Stimulated activated CD4-positive, alpha-beta T cell treated with anti-CD3 and anti-CD28 coated beads, TNF-alpha, amount 100 ng/mL, for 24 hours (primary cell): ENCODE measurements at places on chromosomes 2 and 18.

DNA sequence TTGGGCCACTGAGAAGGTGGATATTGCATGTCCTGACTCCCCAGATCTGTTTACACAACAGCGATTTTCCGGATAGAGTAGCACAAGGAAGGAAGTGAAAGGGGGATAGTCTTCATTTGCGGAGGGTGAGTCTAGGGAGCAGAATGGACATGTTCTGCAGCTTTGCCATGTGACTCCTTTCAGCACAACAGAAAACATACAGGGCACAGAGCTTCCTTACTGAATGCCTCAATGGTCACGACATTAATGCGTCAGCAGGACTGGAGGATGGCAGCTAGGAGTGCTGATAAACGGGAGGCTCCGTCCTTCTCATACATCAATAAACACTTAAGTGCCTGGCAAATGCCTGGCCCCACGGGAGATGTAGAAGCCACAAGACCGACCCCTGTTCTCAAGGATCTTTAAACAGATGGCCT is 163.0 kb downstream of the FAM210A start:
- DNase-seq: no peak

DNA sequence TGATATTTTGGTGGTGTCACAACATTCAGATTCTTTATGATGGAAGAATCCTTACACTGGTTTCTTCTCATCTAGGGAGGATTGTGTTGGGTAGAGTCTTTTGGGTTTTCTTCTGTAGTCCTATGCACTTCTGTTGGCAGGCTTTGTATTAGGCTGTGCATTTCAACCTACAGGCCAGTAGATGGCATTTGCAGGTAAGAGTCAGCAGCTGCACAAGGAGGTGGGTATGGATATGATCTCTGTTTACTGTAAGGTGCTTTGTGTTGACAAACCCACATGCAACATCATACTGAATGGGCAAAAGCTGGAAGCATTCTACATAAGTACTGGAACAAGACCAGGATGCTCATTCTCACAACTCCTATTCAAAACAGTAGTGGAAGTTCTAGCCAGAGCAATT is 656.8 kb downstream of the METTL4 start:
- DNase-seq: no peak

DNA sequence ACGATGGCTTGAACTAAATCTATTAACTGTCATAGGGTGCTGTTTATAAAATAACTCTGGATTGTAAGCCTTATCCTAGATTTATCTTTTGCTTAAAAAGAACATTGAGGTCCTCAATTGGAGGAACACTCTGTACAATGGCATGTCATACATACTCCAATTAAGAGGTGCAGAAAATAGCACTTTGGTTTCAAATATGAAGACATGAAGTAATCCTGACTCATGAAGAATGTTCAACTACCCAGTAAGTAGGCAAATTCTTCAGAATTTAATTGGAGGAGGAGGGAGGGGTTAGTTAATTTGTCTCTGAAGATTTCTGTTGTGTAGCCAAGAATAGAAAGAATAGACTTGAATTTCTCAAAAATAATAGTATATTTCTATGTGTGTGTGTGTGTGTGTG is 36.1 kb downstream of the DCC start:
- DNase-seq: no peak

GRCh38 chr2:218711550-218711929 is 905 bp downstream of the TTLL4 start:
- no peak for DNase-seq

DNA sequence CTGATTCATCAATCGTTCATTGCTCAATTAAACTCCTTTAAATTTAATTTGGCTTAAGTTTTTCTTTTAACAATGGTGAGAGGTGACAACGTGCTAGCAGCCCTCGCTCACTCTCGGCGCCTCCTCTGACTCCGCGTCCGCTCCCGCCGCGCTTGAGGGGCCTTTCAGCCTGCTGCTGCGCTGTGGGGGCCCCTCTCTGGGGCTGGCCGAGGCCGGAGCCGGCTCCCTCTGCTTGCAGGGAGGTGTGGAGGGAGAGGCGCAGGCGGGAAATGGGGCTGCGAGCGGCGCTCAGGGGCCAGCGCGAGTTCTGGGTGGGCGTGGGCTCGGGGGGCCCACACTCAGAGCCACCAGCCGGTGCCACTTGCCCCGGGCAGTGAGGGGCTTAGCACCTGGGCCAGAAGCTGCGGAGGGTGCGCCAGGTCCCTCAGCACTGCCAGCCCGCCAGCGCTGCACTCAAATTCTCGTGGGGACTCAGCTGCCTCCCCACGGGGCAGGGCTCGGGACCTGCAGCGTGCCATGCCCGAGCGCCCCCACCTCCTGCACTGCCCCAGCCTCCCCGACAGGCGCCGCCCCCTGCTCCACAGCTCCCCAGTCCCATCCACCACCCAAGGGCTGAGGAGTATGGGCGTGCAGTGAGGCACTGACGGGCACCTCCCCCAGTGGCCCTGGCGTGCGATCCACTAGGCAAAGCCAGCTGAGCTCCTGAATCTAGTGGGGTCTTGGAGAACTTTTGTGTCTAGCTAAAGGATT is 19.6 kb downstream of the ANKMY1 start:
- no peak for DNase-seq

DNA sequence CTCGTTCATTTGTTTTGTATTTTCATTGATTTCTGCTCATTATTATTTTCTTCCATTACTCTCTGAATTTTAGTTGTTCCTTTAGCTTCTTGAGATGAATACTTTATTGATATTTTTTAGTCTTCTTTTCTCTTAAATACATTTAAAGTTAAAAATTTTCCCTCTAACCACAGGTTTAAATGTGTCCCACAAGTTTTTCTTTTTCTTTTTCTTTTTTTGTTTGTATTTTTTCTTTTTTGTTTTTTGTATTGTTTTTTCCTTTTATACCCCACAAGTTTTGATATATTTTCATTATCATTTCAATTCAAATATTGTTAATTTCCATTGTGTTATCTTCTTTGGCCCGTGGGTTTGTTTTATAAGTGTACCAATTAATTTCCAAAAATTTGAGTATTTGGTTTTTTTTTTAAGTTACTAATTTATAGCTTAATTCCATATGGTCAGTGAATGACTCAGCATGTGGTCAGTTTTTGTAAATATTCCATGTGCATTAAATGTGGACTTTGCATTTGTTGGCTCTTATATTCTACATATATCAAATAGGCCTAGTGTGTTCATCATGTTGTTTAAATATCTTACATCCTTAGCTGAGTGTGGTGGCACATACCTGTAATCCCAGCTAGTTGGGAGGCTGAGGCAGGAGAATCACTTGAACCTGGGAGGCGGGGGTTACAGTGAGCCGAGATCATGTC is 16.2 kb downstream of the CENPO start:
- no peak for DNase-seq

DNA sequence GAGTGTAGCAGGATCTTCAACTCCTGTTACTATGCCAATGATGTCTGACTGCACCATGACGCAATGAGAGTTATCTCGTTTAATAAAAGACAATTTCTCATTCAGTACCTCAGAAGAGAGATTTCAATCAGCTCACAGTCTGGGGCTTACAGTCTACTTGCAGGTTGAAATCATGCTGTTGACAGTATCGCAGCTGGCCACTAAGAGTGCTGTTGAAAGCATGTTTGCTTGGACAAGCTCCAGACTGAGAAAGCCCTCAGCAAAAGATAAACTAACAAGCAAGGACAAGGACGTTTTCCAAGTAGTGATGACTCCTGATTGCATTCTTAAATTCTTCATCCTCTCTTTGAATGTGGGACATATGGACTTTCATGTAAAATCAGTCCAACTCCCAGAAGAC is 145.2 kb upstream of the SYT4 start:
- no peak for DNase-seq

GRCh38 chr2:23379220-23379695 is 5.7 kb upstream of the KLHL29 start:
- no peak for DNase-seq

DNA sequence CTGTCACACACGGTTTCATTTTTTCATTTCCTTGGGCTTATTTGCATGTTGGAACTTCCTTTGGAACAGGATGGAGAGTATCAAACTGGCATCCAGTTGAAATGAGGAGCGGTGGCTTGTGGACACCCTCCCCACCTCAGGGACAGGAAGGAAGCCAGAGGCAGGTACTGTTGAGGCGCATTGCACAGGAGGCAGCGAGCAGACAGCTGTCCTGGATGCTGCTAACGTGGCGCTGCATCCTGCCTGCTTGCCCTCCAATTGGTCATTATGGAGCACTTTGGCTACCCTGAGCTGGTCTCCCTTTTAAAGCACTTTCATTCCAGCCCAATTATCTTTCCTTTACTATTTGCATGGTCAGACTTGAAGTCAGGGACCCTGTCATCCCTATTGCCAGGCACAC is 80.7 kb upstream of the ITGA4 start:
- DNase-seq: no peak

DNA sequence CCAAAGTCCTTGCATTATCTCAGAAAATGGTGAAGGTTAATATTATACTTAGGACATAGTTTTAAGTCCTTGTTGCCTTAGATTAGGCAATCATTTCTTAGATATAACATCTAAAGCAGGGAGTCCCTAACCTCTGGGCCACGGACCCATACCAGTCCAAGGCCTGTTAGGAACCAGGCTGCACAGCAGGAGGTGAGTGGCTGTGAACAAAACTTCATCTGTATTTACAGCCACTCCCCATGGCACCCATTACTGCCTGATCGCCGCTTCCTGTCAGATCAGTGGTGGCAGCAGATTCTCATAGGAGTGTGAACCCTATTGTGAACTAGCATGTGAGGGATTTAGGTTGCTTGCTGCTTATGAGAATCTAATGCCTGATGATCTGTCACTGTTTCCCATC is 86.5 kb upstream of the MYO3B start:
- no peak for DNase-seq

DNA sequence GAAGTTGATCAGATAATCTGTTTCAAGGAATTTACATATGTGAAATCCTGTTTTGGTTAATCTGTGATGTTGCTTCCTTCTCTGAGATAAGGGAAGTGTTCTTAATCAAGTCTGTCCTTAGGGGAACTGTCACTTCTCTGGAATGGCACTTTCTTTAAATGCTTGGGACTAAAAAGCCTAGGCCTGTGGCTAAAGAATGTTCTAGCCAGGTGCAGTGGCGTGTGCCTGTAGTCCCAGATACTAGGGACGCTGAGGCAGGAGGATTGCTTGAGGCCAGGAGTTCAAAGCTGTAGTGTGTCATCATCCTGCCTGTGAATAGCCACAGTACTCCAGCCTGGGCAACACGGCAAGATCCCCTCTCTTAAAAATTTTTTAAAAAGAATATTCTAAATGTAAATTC is 217.6 kb upstream of the SIX3 start:
- DNase-seq: no peak
